Activated CD4-positive, alpha-beta T cell treated with anti-CD3 and anti-CD28 coated beads, Interleukin-2, amount 10 ng/mL, durations not matched to agents 7 days and 5 days (primary cell): ENCODE measurements at places on chromosomes 1 and 21. TPM values are rescaled to one million over a fixed set of nuclear protein-coding genes. Genes with fewer than 3 reads are reported as not detected.

The DMBX1 gene
- not detected for total RNA-seq

The TRNP1 gene
- total RNA-seq, result not detected

The LRRC3 gene
- 5.1 TPM for total RNA-seq

The KPRP gene
- total RNA-seq, result not detected

DNA sequence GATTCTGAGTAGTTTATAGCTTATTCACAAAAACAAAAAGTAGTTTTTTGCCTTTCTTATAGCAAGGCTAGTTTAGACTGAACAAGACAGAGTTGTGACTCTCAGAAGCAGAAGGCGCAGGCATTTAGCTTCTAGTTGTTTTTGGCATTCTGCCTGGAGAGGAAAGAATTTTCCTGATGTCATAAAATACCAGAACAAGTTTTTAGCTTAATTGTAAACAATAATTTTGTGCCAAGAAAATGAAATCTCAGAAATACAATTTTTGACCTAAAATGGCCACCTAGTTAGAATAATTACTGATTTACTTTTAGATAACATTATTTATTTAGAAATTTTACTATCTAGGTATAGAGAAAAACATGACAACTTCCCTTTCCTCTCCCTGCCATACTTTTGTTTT is 1.0 kb downstream of the DNAJB4 start:
- no peak for DNase-seq
- peak overlapping the region; percentile 88 for H3K4me3 ChIP-seq
- H3K36me3 ChIP-seq, result no peaks in the 10 kb centered on the region
- peaks cover 38% of the 10 kb centered on the region for H3K4me1 ChIP-seq
- H3K27ac ChIP-seq, result peak overlapping the region; percentile 98

GRCh38 chr1:233328142-233328921 is 808 bp downstream of the MAP3K21 start:
- peak; percentile 16 for DNase-seq
- peaks cover 12% of the 10 kb centered on the region for H3K4me1 ChIP-seq
- no peak overlapping the region for H3K27ac ChIP-seq
- H3K36me3 ChIP-seq, result no peaks in the 10 kb centered on the region
- peaks cover 18% of the 10 kb centered on the region for H3K27me3 ChIP-seq
- peak overlapping the region; percentile 66 for H3K4me3 ChIP-seq

DNA sequence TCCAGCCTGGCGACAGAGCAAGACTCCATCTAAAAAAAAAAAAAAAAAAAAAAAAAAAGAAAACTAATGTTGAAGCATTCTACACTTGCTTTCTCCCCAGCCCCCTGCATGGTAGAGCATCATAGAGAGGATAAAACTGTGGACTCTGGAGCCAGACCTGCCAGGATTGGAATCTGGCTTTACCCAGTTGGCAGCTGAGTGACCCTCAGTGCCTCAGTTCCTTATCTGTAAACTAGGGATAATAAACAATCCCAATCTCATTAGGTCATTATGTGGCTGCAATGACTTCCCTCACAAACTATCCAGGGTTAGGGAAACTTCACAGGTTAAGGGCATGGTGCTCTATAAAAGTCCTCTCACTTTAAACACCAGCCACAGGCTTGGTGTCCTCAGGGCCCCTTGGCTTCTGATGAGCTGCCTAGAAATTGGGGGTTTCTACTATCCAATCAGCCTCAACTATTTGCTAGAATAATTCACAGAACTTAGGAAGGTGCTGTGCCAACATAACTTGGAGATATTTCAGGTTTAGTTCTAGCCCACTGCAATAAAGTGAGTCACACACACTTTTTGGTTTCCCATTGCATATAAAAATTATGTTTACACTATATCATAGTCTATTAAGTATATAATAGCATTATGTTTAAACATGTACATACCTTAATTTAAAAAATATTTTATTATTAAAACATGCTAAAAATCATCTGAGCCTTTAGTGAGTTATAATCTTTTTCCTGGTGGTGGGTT is 180.5 kb upstream of the B3GALT2 start:
- H3K4me1 ChIP-seq, result peaks cover 10% of the 10 kb centered on the region
- H3K27ac ChIP-seq, result no peak overlapping the region
- H3K4me3 ChIP-seq, result no peak overlapping the region

DNA sequence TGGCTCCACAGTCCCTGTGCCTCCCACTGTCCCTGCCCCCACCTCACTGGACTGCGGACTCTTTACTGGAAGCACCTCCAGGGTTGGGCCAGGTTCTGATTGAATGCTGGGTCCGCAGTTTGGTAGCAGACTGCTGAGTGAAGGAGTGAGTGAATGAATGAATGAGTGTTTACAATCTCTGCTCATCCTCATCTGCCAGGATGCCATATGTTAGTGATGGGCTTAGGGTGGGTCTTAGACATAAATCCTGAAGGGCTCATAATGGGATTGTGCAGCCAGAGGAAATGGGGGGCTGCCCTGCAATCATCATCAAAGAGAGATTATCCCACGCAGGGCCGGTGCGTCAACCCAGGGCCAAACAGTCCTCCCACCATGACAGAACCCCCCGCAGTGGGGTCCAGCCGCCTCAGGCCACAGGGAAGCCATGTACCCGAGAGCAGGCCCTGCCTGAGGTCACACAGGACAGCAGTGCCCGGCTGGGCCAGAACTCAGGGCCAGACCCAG is 26.1 kb downstream of the SLC1A7 start:
- no peak overlapping the region for H3K27ac ChIP-seq
- H3K36me3 ChIP-seq, result no peaks in the 10 kb centered on the region
- H3K4me1 ChIP-seq, result peaks cover 2% of the 10 kb centered on the region

DNA sequence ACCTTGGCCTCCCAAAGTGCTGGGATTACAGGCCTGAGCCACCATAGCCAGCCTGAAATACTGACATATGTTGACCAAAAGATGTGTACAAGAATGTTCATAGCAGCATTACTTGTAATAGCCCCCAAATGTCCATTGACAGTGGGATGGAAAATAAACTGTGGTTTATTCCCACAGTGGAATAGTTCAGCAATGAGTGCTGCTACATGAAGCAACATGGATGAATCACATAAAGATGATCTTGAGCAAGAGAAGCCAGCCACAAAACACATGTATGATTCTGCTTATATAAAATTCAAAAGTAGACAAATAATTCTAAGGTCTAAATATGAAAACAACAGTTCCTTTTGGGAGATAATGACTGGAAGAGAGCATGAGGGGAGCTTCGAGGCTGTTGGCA is 9.1 kb upstream of the CREG1 start:
- H3K27ac ChIP-seq, result no peak overlapping the region
- no peaks in the 10 kb centered on the region for H3K36me3 ChIP-seq
- no peak for DNase-seq

DNA sequence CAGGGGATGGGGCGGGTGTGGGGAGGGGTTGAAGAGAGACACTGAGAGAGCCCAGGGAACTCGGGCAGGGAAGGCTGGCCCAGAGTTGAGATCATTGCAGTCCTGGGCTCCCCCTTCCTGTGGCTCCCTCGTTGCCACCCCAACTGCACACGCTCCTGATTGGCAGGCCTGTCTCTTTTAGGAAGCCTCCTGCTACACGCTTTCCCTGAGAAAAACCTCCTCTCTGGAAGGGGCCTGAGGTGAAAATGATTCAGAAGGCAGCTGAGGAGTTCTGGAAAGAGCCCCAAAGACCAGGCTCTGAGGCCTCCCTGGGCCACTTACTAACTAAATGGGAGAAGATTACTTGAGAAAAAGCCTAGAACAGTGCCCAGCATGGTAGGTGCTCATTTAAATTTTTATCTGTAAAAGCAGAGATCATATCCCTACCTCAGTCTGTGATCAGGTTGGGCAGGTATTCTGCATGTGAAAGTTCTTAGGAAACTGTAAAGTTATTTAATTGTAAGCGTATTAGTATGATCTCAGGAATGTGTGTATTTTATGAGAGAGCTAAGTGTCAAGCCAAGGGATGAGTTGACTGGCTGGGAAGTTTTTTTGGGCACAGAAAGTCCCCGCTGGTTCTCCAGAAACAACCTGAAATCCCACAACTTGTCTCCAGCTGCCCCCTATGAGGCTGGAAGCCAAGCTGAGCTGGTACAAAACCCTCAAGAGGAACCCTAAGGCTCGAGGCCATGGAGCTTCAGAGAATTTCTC is 65.2 kb upstream of the EPS8L3 start:
- no peaks in the 10 kb centered on the region for H3K27me3 ChIP-seq
- H3K4me3 ChIP-seq, result no peak overlapping the region
- H3K4me1 ChIP-seq, result peaks cover 13% of the 10 kb centered on the region
- no peak overlapping the region for H3K27ac ChIP-seq
- no peaks in the 10 kb centered on the region for H3K36me3 ChIP-seq
- DNase-seq, result no peak

DNA sequence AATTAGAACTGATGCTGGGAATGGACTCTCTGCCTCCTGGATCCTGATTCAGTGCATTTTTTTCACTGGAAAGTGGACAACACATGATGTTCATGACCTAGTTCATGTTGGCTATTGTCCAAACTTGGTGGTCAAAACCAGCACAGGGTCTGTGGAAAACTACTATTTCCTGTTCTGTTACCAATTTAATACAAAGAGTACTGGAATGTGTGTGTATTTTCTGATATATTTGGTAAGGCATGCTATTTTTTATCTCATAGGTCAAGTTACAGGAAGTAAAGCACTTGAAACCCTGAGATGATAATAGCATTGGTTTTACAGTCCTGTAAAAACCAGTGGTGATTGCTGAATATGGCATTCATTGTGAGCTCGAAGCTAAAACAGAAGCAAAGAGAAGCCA is 89.9 kb downstream of the SGIP1 start:
- H3K27ac ChIP-seq, result no peak overlapping the region
- H3K4me1 ChIP-seq, result no peaks in the 10 kb centered on the region
- DNase-seq, result no peak
- no peaks in the 10 kb centered on the region for H3K36me3 ChIP-seq

DNA sequence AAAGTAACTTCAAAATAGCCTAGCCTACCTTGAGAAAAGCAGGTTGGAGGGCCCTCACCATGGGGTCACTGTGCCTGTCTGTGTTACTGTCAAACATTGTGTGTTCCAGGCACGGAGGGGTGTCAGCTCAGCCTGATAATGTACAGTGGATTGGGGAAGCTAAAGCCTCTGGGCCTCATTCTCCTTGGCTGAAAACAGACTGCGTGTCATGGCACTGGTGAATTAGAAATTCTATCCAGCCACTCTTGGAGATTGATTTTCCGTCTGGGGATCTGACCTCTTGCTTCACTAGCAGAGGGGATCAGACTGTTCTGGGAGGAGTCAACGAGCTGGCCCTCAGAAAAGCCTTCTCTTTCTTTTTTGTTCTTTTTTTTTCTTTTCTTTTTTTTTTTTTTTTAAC is 123.5 kb upstream of the HOOK1 start:
- H3K4me1 ChIP-seq, result no peaks in the 10 kb centered on the region
- H3K36me3 ChIP-seq, result no peaks in the 10 kb centered on the region
- H3K4me3 ChIP-seq, result no peak overlapping the region
- no peak for DNase-seq

DNA sequence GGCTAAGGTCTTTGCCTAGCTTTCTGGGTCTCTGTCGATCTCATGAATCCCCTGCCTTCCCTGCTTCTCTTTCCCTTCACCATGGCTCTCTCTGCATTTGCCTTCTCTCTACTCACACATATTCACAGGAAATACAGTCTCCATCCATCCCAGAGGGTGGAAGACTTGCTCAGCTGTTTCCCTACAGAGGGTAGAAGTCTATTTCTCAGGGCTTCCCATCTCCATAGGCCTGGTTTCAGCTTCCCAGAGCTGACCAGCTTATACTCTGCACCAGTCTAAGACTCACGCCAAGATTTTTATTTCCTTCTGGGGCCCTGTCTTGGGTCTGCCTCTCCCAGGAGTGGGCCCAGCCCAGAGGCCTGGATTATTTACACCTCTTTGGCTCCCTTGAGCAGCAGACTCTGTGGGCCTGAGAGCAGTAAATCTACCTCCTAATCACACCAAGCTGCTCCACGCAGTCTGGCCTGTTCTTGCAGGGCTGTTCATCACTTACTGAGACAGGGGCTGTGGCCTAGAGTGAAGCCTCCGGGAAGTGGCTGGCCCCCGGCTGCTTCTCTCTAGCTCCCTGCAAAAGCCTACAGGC is 102.5 kb downstream of the PLXNA2 start:
- H3K36me3 ChIP-seq, result no peaks in the 10 kb centered on the region
- no peak overlapping the region for H3K27ac ChIP-seq
- no peak overlapping the region for H3K4me3 ChIP-seq
- DNase-seq, result no peak

DNA sequence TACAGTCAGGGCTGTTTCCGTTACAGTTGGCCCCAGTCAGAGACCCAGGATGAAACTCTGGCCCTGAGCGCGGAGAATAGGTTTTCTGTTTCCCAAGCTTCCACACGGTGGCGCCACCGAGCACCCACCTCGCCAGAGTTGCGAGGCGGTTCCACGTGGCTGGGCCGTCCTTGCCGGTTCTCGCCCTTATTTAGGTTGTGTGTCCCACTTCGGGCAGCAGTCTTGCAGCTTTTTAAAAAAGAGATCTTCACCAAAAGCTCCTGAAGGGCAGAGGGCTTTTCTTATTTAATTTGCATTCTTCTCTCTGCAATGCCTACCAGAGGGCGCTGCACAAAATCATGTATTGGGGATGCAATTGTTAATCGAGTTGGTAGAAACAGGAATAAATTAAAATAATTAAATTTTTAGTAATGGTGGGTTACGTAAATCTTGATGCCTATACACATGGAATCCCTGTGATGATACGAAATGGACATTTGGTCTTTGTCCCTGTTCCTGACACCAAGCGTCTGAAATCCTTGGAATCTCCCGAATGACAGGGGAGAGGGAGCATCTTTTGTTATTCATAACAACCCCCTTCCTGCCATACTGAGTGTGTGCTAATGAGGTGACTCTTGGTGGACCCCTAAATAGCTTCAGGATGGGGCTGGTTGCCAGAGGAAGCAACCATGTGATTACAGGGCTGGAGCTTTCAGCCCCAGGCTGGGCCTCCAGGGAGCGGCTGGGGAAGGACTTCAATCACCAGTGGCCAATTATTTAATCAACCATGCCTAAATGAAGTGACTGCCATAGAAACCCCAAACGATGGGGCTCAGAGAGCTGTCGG is 5.6 kb upstream of the S100A7 start:
- no peaks in the 10 kb centered on the region for H3K36me3 ChIP-seq
- H3K4me1 ChIP-seq, result peaks cover 2% of the 10 kb centered on the region
- no peak overlapping the region for H3K4me3 ChIP-seq
- no peak overlapping the region for H3K27ac ChIP-seq
- H3K27me3 ChIP-seq, result peaks cover 26% of the 10 kb centered on the region

DNA sequence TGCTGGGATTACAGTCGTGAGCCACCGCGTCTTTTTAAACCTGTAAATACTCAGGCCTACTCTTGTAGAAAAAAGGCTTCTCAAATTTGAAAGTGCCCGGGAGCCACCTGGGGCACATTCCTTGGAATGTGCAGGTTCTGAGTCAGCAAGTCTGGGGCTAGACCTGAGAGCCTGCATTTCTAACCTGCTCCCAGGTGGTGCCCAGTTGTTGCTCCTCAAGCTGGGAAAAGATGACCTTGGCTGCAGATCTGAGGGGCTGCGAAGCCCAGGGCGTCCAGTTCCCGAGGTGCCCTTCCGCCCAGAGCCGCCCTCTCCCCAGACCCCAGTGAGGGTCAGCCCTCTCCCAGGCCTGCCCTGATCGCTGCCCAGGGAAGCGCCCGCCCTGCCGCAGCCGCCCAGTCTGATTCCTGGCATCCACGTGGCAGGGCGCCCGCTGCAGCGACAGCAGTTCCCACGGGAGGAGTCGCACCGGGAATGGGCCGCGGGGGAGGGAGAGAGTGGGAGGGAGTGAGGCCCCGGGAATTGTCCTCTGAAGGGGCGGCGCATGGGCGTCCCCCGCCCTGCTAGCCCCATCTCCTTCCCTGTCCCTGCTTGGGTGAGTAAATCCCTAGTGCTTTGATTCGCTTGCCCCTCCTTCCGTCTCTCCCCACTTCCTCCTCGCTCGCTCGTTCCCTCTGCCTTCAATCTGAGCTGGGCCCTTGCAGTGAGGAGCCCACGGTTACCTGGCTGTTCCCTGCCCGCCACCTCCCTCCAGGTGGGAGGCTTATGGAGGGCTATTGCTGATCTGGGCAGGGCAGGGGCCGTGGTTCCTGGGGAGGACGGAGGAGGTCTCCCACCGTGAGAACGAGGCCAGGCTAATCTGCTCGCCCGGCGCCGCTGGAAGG is 18.8 kb upstream of the TENT5B start:
- no peak for DNase-seq
- no peak overlapping the region for H3K27ac ChIP-seq
- H3K4me3 ChIP-seq, result no peak overlapping the region
- H3K27me3 ChIP-seq, result peaks cover 3% of the 10 kb centered on the region
